ENCODE measurements at places on chromosomes 2 and 18.

DNA sequence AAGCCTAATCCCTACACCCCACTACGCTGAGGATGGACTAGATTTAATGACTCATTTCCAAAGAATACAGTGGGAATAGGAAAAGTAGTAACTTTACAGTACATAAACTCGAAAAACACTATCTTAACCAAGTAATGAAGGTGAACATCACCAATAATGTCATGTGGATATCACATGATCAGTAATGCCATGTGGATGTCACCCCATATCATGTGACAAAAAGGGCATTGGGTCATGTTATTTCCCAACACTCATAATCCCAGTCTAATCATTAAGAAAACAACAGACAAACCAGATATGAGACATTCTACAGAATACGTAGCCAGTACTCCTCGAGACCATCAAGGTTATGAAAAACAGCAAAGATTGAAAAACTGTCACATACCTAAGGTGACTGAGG is 667.3 kb upstream of the CRIM1 start:
- DNase-seq = no peak

DNA sequence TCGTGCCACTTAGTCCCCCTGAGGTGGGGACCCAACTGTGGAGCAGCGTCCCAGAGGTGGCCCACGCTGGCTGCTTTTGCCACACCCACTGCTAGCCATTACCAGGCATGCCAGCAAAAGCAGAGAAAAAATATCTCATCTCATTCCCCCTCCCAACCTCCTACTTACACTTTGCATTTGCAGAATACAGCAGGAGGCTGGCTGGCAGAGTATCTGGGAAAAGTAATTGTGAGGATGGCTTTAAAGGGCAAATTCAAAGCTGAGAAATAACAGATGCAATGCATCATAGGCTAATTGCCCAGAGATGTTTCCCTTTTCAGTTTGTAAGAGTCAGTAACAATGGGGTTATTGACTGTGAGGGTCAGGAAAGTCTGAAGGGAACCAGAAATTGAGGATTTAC is 438.1 kb upstream of the DSEL start:
- DNase-seq = no peak

DNA sequence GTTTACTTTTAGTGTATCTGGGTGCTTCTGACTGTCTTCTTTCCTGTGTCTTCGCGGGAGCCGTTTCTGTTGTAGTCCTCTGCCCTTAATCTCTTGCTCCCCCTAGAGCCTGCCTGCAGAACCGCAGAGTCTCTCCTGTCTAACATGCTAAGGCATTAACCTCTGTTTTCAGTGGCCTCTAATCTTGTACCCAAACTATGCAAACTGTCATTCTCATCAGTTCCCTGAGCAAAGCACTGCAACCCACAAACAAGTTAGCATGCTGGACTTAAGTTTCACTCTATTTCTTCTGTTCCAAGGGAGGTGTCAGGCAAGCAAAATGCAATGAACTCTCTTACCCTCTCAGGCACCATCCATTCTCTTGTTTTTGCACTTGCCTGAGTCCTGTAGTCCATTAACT is 138.4 kb downstream of the OTX1 start:
- DNase-seq = no peak

GRCh38 chr2:166419616-166419934 is 43.8 kb upstream of the SCN9A start:
- no peak for DNase-seq

DNA sequence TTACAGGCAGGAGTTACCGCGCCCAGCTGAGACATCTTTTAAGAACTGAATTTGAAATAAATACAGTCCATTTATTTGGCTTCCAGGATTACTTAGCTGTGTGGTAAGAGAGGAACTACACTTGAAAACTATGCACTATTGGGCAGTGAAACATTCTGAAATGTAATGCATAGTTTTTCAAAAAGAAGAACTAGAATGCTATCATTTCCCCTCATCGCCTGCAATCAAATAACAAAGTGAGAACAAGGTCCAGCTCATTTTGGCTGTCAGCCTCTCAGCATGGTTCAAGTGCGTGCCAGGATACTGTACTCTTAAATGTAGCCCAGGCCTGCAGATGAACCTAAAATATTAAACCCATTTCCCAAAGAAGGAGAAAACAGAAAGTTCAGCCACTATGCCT is 76.6 kb upstream of the ARL5A start:
- no peak for DNase-seq

GRCh38 chr2:238925281-238925680 is 77.4 kb downstream of the TWIST2 start:
- no peak for DNase-seq

GRCh38 chr2:222992137-222992536 is 59.9 kb upstream of the KCNE4 start:
- no peak for DNase-seq

DNA sequence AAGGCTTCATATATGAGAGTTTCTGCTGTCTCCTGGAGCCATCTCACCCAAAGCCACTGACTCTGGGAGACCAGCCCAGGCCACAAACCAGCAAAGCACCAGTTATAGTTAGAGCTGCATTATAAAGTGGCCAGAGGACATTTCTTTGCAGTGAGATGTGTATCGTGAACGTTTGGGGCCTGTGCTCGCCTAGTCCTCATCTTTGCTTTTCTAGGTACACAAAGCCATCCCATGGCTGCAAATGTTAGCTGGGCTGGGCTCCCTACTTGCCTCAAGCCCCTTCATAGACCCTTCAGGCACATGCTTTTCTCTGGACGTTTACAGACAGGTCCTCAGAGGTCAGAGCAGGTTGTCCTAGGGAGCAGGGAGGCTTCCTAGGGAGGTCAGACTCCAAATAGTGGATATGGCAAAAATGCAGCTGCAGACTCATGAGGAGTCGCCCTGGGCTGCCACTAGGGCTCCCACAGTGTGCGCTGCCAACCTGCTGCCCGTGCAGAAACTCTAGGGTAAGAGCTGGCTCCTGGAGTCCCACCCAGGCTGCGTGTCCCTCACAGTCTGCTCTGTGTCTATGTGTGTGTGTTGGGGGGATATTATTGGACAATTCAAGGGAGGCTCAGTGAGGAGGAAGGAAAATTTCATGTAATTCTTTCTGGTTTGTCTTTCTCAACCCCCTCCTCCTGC is 141.0 kb downstream of the RPIA start:
- DNase-seq = no peak

- no peak for DNase-seq
Observed at GRCh38 chr18:28712796-28713425, 536.0 kb upstream of the CDH2 start.

GRCh38 chr2:11032396-11032795 is 120.7 kb downstream of the KCNF1 start:
- DNase-seq = no peak
